ENCODE measurements at places on chromosomes 1 and 21. TPM values are rescaled to one million over a fixed set of nuclear protein-coding genes. Genes with fewer than 3 reads are reported as not detected.

The MIXL1 gene
- not detected for total RNA-seq

The UMODL1 gene
- total RNA-seq, result 0.21 TPM

DNA sequence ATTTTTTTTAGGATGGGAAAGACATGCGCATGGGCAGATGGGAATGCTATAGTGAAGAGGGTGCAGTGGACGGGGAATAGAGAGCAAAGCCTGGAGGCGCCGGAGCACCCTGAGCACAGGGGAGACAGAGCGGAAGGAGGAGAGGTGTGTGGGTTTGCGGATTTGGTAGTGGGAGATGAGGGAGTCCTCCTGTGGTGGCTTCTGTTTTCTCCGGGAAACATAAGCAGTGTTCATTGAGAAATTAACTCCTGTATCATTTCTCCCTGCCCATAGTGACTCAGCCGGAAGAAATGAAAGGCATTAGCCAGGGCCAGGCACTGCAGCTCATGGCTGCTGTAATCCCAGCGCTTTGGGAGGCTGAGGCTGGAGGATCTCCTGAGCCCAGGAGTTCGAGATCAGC lies 4.7 kb upstream of the PTPRF start:
- no peaks in the 10 kb centered on the region for H3K36me3 ChIP-seq
- H3K4me1 ChIP-seq, result peaks cover 36% of the 10 kb centered on the region
- H3K4me3 ChIP-seq, result no peak overlapping the region

DNA sequence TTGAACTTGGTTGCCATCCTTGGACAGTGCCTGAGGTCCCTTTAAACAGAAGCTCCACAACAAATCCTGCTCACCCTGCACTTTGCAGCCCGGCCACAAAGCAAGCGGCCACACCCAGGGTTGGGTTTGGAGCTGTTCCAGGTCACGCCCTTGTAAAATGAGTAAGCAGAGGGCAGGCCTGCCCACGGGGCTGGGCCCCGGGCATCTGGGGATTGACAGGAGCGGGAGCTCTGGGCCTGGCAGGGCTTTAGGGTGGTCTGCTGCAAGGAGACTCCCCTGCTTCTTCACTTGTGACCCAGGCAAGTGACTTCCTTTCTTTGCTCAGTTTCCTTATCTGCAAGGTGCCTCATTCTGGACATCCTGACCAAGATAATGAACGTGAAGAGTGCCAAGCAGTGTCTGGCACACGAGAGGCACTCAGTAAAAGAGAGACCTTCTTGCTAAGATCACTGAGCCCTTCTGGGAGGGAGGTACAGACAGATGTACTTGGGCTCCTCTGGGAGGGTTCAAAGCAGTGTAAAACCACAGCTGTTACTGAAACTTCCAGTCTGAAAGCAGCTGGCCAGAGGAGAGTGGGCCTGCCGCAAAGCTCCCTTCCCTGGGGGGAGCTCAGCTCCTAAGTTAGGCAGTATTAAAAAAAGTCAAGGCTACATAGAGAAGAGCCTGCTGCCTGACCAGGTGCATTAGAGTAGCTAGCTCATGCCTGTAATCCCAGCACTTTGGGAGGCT lies 2.6 kb downstream of the E2F2 start:
- H3K4me1 ChIP-seq, result peaks cover 22% of the 10 kb centered on the region
- no peak for DNase-seq

GRCh38 chr1:217506878-217507277 lies 124.0 kb downstream of the GPATCH2 start:
- DNase-seq, result no peak
- no peaks in the 10 kb centered on the region for H3K27me3 ChIP-seq
- no peaks in the 10 kb centered on the region for H3K36me3 ChIP-seq
- H3K4me3 ChIP-seq, result no peak overlapping the region
- no peaks in the 10 kb centered on the region for H3K4me1 ChIP-seq

DNA sequence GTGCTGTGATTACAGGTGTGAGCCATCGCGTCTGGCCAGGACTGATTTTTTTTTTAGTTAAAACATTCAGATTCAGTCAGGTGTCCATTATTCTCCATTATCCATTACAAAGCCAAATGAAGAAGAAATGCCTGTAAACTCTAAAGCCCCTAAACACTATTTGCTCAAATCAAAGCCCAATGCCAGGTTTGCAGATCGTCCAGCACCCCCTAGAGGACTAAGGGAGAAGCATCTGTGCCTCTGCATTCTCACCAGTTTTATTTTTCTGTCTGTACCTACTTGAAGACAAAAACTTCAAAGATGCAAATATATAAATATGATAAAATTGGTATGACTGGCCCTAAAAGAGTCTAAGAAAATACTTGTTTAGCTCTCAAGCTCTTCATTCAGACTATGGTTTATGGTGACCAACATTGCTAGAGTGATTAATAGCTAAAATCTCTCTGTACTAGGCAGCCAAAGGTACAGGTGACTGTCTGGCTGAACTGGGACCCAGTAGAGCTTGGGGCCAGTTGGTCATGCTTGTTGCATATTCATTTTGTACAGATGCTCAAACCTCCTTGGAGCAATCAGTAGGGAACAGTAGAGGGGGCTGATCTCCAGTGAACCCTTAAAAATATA lies 138.4 kb downstream of the SYT2 start:
- no peak overlapping the region for H3K27ac ChIP-seq
- H3K27me3 ChIP-seq, result no peaks in the 10 kb centered on the region
- DNase-seq, result peak; percentile 55
- no peaks in the 10 kb centered on the region for H3K36me3 ChIP-seq

DNA sequence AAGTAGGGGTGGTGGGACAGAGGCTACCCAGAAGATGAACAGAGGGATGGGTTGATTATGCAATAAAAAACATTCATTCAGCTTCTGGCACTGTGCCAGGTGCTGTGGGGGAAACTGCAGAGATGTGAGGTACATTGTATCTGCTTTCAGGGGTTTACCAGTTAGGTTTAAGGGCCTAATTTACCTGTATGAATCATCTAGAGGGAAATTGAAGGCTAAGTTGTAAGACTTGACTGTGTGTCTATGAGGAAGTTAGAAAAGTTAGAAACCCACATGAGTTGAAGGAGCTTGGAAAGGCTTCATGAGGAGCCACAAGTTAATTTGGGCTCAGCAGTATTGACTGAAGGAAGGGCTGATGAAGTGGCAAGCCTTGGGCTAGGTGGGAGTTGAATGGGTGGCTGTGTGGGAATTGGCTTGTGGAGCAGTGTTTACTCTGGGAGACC lies 36.7 kb upstream of the APOBEC4 start:
- H3K4me3 ChIP-seq, result no peak overlapping the region
- no peaks in the 10 kb centered on the region for H3K27me3 ChIP-seq
- DNase-seq, result no peak
- H3K36me3 ChIP-seq, result no peaks in the 10 kb centered on the region
- H3K27ac ChIP-seq, result peak overlapping the region; percentile 46
